ENCODE measurements at places on chromosomes 1 and 21.

DNA sequence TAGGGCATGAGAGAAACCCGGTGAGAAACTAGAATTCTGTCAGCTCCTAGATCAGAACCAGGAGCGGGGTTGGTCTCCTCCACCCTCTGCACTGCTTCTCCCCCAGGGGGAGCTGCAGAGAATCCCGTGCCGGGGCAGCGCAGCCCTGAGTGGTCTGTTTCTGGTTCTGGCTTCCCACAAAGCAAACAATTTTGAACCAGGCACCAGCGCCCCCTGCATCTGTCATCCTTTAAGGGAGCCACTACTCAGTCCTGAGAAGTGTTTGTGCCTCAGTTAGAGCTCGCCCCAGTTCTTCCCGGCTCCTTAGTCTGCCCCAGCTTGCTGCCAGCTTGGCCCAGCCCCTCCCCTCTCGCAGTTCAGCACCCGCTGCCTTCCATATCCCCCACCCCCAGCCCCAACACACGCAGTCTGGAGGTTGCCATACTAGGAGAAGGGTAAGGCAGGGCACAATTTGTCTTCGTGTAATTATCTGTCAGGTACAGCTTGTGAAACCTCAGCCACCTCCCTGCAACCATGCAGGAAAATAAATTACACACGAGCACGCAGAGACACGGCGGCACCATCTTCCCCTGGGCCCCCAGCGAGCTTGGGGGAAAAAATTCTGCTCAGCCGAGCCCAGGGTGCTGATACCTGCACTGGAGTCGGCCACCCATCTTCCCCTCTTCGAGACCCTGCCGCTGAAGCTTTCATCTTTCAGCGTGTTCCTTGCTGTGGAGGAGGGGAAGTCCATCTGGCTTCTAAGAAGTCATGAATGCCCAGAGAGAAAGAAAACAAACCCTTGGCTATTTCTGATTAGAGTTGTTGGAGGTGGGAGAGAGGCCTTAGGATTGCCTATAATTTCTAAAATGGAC lies 62.6 kb upstream of the CD1D start:
- peak; percentile 71 for DNase-seq

DNA sequence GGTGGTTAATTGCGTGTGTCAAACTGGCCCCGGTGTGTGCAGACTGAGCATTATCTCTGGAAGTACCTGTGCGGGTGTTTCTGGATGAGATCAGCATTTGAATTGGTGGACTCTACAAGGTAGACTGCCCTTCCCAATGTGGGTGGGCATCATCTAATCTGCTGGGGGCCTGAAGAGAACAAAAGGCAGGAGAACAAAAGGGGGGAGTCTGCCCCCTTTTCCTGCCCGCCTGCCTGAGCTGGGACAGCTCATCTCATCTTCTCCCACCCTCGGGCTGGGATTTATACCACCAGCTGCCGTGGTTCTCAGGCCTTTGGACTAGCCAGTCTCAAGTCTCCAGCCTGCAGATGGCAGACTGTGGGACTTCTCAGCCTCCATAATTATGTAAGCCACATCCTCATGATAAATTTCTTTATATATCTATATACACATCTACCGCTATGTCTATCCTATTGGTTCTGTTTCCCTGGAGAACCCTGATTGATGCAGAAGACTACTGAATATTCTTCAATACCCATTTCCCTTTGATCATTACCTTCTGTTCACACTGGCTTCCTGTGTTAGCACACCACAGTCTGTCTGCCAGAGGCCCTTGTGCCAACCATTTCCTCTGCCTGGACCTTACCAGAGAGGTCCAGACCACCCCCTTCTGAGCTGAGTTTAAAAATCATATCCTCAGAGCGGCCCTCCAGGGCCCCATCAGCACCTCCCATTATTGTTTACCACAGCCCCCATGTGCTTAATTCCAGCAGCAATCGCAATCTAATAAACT lies 25.2 kb downstream of the RCAN1 start:
- no peak for DNase-seq

- DNase-seq, result no peak
Observed at GRCh38 chr1:145716641-145717345, 2.5 kb upstream of the CD160 start.

DNA sequence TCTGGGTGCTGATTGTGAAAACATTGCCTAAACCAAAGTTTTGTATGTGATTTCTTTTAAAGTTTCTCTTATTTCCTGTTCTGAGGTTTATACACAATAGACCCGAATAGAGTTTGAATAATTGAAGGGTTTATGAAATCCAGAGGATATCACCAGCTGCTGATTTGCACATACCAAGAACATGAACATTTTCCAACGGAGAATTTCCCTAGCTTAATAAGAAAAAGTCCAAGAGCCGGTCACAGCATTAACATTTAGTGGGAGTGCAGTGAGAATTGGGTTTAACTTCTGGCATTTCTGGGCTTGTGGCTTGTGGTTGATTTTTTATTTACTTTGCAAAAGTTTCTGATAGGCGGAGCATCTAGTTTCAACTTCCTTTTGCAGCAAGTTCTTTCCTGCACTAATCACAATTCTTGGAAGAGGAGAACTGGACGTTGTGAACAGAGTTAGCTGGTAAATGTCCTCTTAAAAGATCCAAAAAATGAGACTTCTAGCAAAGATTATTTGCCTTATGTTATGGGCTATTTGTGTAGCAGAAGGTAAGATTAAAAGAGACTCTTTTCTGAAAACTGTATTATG lies at the start of gene CFH:
Gene CFH (plus strand): TSS at position 407 of the 579 bp plus-strand sequence. CDS start 75 bp downstream, at position 482.
- no peak for DNase-seq

DNA sequence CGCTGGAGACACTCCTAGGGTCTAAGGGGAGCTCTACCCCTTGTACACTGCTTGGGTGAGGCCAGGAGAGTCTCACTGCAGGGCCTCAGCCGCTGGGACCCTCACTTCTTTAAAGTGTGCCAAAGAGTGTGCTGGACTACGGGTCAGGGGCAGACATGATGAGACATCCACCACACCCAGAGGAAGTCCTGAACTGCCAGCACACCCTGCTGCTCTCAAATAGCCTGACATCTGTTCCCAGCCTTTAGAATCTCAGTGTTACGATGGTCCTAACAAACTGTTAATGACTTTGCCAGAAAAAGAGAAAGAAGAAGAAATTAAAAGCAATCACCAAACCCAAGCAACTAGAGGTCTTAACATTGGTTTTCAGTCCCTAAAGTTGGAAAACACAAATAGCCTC lies 49.0 kb downstream of the MRPL37 start:
- DNase-seq, result no peak

GRCh38 chr1:53373246-53373645 lies 45.4 kb upstream of the LRP8 start:
- DNase-seq, result peak; percentile 45

DNA sequence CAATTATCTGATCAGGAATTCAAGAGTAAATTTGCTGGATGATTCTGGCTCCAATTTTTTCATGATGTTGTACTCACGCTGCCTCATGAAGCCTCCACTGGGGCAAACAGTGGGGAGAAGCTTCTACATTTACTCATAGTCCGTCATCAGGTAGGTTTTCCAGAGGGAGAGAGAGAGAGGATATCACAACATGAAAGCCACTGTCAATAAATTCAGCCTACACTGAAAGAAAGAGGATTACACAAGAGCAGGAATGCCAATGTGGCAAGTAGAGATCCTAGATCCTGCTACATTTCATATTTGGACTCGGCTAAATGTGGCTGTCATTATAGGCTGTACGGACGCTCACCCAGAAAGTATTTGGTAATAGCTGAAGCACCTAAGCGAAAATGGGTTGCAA lies 819.9 kb downstream of the BRINP3 start:
- DNase-seq, result no peak

- DNase-seq, result no peak
Observed at GRCh38 chr1:27339213-27339612, 2.6 kb upstream of the SYTL1 start.

- DNase-seq, result no peak
Observed at GRCh38 chr1:163104385-163105099, 35.4 kb downstream of the RGS4 start.

DNA sequence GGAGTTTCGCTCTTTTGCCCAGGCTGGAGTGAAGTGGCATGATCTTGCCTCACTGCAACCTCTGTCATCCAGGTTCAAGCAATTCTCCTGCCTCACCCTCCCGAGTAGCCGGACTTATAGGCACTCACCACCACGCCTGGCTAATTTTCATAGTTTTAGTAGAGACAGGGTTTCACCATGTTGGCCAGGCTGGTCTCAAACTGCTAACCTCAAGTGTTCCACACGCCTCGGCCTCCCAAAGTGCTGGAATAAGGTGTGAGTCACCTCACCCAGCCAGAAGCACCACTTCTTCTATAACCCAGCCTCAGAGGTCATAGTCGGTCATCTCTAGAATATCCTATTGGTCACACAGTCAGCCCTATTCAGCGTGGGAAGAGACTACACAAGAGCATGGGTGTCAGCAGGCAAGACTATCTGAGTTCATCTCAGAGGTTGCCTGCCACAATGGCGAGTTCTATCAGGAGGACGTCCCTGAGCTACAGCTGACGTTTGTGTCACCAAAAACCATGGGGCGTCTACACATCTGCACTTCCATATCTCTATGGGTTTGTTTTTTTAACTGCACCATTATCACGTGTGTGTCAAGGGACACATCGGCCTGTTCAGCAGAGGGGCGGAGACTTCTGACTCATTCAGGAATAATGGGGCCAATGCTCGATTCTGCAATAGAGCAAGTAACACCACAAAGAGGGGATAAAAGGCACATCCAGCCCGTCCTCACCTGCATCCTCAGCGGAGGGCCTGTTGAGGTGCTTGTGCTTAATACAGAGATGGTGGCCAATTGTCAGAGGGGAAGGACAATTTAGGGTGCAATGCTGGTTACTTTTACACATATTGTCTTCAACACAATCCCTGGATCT lies 256.3 kb upstream of the IRF2BP2 start:
- no peak for DNase-seq

DNA sequence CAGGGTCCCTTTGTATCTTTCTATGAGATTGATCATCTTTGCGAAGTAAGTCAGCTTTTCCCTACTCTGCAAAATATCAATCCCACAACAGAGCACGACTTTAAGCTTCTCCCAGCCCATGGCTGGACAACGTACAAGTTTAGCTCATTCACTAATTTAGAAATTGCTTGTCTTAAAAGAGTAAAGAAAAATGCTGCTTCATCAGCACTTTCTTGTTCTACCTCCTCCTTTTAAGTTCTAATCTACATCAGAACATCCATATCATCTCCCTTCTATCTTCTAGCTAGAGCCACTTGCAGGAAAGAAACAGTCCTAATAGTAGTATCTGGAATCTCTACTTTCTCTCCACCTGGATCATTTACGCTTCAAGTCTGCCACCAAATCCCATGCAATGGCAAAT lies 441.2 kb upstream of the ESRRG start:
- DNase-seq, result no peak

GRCh38 chr1:16117369-16117768 lies 38.5 kb downstream of the EPHA2 start:
- DNase-seq, result no peak

DNA sequence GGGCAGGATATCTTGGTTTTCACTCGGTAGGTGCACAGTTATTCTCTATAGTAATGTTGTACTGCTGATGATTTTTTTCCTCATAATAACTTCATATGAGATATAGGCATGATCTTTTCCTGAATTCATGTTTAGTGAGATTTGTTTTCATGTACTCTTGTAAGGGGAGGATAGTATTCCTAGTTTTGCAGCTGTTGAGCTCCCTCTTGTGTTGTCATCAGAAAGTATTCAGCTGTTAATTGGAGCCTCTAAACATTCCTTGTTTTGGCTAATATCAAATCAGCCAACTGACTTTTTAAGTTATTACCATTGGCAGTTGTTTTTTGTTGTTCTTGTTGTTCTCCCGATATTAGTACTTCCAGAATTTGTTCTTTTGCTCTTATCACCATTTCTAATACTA lies 24.4 kb downstream of the OR10R2 start:
- no peak for DNase-seq

DNA sequence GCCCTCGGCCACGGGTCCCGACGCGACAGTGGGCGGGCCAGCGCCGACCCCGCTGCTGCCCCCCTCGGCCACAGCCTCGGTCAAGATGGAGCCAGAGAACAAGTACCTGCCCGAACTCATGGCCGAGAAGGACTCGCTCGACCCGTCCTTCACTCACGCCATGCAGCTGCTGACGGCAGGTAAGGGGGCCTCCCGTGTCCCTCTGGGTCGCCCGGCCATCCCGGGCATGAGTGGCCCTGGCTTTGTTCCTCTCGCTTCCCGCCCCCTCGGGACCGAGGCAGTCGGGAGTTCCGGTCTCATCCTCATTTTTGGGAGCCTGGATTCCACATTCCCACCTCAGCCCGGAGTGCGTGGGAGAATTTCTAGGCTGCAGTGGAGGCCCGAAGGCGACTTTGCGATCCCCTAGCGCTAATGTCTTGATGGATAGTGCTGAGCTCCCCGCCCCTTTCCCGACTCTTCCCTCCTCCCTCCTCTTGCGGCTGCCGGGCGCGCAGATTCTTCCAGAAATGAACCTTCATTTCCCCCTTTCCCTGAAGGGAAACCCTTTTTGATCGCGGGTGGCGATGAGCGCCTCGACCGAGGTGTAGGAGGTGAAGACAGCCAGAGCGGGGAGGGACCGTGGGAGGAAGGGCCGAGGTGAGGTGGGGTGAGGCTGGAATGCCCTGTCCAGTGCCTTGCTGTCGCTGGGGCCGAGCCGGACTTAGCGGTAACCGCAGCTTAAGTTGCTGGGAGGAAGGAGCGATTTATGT lies 705 bp downstream of the KHDRBS1 start:
- peak; percentile 83 for DNase-seq

DNA sequence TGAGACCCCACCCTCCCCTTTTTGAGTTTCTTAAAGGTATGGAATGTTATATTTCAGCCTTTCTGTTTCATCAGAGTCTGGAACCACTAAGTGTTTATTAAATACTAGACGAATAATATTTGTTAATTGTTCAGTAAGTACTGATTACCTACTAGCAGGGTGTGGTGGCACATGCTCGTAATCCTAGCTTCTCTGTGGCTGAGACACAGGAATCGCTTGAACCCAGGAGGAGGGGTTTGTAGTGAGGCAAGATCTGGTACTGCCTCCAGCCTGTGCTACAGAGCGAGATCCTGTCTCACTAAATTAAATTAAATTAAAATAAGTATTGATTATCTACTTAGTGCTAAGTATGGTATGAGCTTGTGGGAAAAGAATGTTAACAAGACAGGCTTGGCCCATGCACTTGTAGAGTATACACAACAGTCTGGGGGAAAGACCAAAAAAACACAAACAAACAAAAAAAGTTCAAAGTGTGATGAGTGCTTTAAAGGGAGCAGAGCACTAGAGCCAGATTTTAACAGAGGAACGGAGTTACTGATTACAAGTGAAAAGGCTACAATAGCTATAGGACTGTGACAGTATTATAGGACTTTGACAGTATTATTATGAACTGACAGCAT lies 2.4 kb downstream of the CEPT1 start:
- no peak for DNase-seq

Data from suprapubic skin (tissue), 4 donors.